Common myeloid progenitor, CD34-positive (primary cell): ENCODE measurements at places on chromosomes 1 and 21.

DNA sequence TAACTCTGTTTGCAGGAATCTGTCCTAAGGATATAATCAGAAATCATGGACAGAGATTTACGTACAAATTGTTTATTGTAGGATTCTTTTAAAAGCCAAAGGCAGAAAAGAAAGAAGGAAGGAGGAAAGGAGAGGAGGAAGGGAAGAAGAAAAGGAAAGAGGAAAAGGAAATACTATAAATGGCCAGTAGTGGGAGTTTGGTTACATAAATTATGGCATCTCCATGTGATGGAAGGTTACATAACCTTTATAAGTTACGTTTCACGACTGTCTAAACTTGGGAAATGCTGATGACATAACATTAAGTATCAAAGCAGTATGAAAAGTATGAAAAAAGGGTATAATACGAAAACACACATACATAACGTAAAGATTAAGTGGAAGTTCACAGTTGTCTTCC lies 39.0 kb downstream of the SMYD2 start:
- no peak for DNase-seq

- DNase-seq, result no peak
These were observed 1581.4 kb downstream of the KCNT2 start for GRCh38 chr1:195026792-195027191.

- DNase-seq, result peak; percentile 3
These were observed 12.3 kb downstream of the SLC9C2 start for GRCh38 chr1:173590557-173590956.

DNA sequence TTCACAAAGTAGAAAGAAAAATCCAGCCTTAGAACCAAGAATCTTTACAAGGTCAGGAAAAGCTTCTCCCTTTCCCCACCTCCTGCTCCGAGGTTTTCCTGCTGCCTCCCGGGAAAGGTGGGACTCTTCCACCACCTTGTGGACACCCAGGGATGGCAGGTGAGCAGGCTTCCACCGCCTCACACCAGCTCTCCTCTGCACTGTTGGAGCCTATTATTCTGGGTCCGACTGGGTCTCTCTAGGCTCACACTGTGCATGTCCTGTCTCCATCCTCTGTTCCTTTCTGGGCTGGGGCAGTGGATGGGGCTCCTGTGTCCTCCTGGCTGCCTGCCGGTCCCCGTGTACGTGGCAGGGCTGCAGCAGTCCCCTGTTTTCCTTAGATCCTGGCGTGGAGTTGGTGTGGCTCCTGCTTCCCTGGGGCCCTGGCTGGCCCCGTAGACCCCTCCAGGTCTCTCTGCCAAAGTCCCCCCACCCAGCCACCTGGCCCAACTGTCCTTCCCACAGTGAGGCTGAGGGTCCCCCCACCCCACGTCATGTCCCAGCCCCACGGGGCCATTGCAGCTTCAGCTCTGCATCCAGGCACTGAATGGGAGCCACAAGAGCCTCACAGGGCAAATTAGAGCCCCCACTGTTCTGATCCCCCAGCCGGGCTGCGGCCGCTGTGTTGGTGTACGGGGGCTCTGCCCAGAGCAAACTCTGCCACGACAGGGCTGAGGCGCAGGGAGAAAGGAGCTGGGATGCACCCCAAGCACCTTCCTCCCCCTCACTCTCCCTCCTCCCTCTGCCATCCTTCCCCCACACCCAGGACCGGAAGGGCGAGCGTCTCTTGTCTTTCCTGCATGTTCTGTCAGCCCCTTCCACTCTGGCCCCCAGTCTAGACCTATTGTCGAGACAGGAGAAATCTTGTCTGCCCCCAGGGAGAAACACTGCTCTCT lies 3.3 kb upstream of the SLC45A1 start:
- no peak for DNase-seq

GRCh38 chr1:5973771-5974170 lies 18.5 kb downstream of the NPHP4 start:
- DNase-seq, result no peak

DNA sequence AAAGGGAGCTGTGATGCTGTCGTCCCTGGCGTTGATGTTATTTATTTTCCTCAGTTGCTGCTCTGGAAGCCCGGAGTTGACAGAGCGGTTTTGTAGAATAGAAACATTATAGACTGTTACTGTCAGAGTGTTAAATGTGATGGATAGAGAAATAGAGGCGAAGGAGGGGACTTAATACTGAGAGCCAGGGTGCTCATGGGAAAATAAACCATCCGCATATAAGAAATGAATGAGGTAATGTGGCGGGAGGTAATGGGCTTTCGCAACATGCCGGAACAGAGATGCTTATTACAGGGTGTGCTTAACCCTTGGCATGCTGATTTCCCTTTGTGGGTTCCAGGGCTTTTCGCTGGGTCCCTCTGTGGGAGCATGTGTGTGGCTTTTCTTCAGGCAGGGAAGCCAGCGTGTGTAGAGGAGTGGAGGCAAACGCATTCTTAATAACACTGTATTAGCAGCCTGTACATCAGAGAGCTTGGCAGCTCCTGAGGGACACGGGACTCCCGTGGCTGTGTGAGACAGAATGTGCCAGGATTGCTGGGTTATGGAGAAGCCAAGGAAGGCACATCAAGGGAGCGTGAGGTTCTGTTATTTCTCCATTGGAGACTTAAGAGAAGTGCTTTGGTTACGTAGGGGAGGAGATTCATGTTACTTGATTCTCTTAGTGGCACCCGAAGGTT lies 141.0 kb downstream of the PBX1 start:
- DNase-seq, result no peak

- peak; percentile 80 for DNase-seq
These were observed 35.6 kb upstream of the WASF2 start for GRCh38 chr1:27525296-27526272.

DNA sequence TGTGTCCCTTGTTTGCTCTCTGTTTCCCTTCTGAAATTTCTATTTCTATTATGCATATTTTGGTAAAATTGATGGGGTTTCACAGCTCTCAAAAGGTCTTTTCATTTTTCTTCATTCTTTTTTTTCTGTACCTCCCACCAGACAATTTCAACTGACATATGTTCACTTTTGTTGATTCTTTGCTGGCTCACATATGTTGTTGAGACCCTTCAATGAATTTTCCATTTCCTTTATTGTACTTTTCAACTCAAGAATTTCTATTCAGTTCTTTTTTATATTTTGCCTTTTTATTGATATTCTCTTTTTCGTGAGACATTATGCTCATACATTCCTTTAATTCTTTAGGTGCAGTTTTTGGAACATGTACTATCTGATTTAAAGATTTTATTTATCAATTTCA lies 102.6 kb upstream of the GRIK1 start:
- no peak for DNase-seq

DNA sequence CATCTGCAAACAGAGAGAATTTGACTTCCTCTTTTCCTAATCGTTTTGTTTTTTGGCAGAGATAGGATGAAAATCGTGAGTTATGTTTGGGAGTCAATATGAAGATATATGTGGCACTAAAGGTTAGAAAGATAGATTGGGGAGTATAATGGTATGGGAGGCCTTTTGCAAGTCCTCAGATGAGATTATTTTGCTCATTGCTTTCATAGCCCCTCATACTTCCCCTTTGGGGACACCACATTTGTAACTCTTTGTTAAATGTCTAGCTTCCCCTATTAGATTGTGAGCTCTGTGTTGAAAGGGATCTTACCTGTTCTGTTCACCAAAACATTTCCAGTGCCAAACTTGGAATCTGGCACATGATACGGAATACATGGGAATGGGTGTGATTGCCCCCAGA lies 30.2 kb downstream of the RAVER2 start:
- peak; percentile 56 for DNase-seq

GRCh38 chr1:205596876-205597275 lies 34.9 kb downstream of the ELK4 start:
- no peak for DNase-seq

GRCh38 chr1:97505816-97506215 lies 415.0 kb downstream of the DPYD start:
- DNase-seq, result no peak

DNA sequence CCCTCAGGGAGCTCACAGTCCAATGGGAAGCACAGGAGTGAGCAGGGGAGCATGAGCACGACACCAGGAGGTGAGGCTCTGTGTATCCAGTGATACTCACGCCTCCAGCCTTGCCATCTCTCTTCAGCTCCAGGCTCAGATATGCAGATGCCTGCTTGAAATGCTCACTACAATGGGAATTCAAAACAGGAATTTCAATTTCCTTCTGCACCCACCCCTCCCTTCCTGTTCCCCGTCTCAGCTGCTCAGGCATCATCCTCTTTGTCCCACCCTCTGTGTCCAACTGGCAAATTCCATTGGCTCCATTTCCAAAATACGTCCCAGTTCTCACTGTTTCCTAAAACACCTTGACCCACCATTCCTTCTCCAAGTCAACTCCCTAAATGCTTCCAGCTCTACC lies 58.9 kb downstream of the FBXO2 start:
- DNase-seq, result no peak

- peak; percentile 37 for DNase-seq
These were observed 13.4 kb downstream of the CATSPER4 start for GRCh38 chr1:26203642-26204318.

- no peak for DNase-seq
These were observed 1.3 kb upstream of the SLC30A1 start for GRCh38 chr1:211580303-211580687.

DNA sequence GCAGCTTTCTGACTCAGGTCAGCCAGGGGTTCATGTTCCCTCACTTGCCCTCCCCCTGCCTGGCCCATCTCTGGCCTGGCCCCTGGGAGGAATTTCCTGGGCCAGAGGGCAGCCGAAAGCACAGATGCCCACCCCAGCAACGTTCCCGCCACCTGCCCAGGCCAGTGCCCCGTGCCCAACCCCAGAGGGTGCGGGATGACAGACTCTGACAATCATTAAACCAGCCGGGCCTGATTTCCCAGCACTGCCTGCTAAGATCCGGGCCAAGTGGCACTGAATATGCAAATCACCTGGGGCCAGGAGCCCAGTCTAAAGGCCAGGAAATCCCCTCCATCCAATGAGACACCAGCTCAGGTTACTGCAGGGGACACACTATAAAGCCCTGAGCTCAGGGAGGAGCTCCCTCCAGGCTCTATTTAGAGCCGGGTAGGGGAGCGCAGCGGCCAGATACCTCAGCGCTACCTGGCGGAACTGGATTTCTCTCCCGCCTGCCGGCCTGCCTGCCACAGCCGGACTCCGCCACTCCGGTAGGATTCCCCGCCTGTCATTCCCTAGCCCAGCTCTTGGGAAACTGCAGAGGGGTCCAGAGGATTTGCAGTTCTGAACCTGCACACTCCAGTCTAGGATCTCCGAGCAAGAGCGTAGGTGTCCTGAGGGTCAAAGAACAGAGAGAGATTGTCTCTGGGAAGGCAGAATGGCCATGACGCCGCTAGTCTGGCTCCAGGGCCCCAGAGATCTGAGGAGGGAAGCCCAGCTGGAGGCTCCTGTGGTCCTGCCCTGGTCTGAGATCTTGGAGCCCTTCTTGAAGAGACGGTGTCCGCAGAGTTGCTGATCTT lies at the start of gene ELF3:
ELF3 (plus strand) TSS at position 408 of the 836 bp plus-strand sequence. CDS start 550 bp downstream, outside the sequence.
- DNase-seq, result no peak

DNA sequence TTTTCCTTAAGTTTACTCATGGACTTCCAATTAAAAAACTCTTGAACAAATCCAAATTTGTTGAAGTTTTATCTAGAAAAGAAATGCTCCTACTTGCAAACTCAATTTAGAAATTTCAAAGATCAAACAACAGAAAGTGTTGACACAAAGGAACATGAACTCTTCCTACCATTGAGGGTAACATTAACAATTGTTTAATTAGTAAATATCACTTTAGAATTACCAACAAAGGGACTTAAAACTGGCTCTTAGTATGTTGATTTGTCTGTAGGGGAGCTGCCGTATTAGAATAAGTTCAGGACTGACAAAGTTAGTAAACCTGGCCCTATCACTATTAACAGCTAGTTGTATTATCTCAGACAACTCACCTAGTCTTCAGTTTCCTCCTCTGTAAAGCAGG lies 57.9 kb downstream of the CCDC18 start:
- no peak for DNase-seq

GRCh38 chr1:243299069-243299468 lies 43.2 kb downstream of the SDCCAG8 start:
- DNase-seq, result no peak

DNA sequence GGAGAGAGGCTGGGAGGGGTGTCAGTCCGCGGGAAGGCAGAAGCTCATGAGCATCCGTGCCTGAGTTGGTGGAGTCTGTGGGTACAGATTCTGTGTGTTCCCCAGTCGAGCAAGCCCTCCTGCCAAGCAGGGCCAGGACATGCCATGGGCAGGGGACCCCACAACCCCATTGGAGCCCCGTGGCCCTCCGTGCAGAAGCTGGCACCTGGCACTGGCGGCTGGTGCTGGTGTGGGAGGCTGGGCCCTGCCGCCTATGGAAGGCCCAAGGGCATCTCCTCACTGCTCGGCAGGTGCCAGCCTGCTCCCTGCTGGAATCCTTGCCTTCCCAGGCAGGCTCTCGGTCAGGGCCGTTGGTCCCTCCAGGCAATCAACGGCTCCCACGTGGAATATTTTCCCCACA lies 73.7 kb downstream of the UBE2T start:
- DNase-seq, result no peak
